GM12878 (cell line): ENCODE measurements at places on chromosomes 6 and 20.
A peak's percentile ranks its signal among the peaks of the same experiment; 100 is the strongest.

DNA sequence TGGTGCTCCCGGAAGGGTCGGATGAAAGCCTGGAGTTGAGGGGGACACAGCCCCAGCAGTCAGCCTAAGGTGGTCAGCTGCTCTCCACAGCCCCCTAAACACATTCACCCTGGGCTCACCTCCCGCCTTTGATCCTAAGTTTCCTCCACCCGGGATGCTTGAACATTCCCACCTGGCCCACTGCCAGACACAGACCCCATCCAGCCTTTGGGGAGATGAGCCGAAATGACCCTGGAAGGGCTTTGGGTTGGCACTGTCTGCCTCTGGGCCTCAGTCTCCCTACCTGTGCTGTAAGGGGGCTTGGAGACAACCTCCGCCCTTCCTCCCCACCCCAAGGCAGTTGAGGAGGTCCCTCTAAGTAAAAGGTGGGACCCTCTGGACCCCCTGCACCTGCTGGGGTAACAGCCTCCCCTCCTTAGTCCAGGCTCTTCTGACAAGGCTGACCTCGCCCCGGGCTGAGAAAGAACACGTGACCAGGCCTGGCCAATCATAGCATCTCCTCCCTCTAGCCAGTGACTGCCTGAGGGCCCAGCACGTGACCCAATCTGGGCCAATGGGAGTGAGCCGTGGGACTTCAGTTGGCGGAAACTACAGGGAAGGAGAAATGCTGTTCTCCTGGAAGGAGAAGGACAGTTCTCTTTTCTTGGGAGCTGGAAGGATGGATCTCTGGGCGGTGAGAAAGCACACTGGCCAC lies 16.9 kb upstream of the UBE2V1 start:
- no peak for DNase-seq

GRCh38 chr6:14658030-14658429 lies 540.5 kb downstream of the CD83 start:
- no peak for DNase-seq

GRCh38 chr6:106490030-106490429 lies 129.5 kb downstream of the CRYBG1 start:
- DNase-seq, result no peak

GRCh38 chr6:75935473-75935793 lies 137.0 kb downstream of the IMPG1 start:
- DNase-seq, result no peak

DNA sequence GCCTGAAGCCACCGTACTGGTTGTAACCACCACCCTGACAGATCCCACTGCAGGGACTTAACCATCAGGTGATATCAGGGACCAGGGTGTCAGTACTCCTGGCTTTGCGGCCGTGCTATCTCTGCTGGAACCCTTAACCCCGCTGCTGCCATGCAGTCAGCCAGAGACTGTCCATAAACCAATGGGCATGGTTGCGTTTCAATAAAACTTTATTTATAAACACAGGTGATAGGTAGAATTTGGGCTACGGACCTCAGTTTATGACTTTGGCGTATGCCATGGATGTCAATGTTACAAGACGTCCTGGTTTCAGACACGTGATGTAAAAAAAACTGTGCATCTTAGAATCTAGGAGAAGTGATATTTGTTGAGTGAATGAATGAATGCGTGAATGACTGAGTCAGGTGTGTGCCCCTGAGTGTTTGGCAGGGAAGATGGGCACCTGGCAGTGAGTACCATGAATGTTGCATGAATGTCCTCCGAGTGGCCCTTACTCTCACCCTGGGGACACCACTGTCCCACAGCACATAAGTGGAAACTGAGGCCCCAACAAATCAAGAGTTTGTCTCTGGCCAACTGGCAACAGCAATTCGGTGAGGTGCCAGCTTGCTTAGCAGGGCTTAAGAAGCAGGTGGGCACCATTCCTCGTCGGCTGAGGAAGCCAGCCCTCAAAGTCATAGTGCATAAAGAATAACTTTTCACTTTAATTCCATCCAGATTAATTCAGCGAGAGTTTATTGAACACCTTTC lies 64.0 kb upstream of the APCDD1L start:
- DNase-seq, result no peak

- DNase-seq, result no peak
Observed at GRCh38 chr20:15278041-15278440, 940.6 kb upstream of the FLRT3 start.

DNA sequence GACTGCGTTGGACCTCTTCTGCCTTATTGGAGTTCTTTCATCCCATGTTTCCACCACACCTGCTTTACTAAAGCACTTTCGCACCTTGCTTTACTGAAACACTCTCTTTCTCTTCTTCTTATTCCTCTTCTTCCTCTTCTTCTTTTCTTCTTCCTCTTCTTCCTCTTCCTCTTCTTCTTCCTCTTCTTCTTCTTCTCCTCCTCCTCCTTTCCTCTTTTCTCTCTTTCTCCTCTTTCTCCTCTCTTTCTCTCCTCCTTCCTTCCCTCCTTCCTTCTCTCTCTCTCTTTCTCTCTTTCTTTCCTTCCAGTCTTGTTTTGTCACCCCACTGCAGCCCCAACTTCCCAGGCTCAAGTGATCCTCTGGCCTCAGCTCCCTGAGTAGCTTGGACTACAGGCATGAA lies 4.0 kb upstream of the RIPPLY2 start:
- DNase-seq, result no peak

DNA sequence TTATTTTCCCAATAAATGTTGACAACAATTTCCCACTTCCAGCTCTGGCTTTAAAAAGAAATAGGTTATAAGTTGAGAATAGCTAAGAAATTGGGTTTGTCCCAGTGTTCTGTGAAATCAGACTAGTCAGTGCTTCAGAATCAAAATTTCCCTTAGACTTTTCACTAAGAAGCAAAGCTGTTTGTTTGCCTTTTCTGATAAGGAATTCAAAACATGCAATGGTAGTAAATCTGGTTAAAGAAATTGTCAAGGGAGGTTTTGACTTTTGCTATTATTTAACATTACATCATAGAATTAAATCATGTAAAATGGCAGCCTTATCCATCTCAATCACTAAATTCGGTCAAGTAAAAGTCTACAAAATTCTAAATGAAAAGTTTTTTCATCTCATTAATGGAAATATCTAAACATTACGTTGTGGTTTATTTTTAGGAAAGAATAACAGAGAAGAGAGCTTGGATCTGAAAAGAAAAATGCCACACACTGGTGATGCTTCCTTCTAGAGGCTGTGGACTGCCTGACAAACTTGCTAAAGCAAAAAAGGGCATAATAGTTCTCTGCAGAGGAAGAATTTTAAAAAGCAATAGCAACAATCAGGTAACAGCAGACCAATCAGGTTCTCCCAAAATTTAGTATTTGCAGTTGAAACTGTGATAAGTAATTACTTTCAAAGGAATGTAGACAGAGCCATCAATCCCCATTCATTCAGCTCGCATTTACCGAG lies 36.4 kb downstream of the PLAGL1 start:
- no peak for DNase-seq

GRCh38 chr6:129138739-129139405 lies 255.9 kb downstream of the LAMA2 start:
- no peak for DNase-seq

GRCh38 chr6:42086046-42087035 lies 36.0 kb downstream of the TAF8 start:
- DNase-seq, result no peak

GRCh38 chr6:168118935-168119334 lies 39.9 kb upstream of the FRMD1 start:
- DNase-seq, result no peak

DNA sequence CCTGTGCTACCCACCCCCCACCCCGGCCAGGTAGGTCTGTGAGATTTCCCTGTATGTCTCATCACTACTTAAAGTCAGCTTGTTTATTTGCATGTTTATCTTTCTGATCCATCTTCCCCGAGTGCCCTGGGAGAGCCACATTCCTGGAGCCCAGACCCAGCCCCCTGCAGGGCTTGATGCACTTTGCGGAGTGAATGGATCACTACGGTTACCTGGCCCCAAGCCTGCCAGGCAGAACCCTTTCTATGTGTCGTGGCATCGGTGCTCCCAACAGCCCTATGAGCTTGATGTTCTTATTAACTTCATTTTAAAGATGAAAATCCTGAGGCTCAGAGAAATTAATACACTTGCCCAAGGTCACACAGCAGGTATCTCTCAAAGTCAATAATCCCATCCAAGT lies 13.6 kb upstream of the SLCO4A1 start:
- no peak for DNase-seq

- no peak for DNase-seq
Observed at GRCh38 chr6:45655745-45656476, 278.2 kb upstream of the SUPT3H start.

GRCh38 chr6:133749427-133749826 lies 139.5 kb upstream of the TCF21 start:
- DNase-seq, result no peak

DNA sequence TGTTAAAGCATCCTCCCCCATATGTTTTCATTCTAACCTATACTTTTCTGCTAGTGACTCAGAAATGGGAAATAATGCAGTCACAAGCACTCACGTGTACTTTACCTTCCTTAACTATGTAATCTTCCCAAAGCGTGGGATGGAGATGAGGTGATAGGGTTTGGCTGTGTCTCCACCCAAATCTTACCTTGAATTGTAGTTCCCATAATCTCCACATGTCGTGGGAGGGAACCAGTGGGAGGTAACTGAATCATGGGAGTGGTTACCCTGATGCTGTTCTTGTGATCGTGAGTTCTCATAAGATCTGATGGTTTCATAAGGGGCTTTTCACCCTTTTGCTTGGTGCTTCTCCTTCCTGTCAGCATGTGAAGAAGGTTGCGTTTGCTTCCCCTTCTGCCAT lies 35.4 kb downstream of the AGPAT4 start:
- no peak for DNase-seq

GRCh38 chr6:69289689-69290495 lies 506.9 kb downstream of the LMBRD1 start:
- DNase-seq, result no peak

GRCh38 chr20:39792334-39792733 lies 830.2 kb downstream of the DHX35 start:
- no peak for DNase-seq

DNA sequence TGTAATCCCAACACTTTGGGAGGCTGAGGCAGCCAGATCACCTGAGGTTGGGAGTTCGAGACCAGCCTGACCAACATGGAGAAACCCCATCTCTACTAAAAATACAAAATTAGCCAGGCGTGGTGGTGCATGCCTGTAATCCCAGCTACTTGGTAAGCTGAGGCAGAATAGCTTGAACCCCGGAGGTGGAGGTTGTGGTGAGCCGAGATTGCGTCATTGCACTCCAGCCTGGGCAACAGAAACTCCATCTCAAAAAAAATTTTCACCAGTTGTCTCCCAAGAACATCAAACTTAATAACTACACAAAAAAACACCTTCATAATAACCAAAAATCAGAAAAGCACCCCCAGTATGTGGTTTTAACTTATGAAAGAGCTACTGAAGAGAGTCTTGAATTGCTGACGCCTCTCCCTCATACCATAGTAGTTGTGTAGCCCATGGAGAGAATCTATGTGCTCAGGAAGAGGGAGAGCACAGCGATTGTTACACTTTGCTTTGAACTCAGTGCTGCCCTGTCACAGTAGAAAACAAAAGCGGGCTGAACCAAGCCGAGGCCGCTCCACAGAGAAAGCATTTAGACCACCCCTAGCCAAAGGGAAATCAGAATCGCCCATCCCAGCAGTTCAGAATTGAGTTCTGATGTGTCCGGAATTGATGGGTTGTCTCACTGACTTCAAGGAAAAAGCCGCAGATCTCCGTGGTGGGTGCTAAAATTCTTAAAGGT lies 42.0 kb upstream of the GMPR start:
- no peak for DNase-seq

- no peak for DNase-seq
Observed at GRCh38 chr6:144395014-144395413, 109.9 kb downstream of the UTRN start.

DNA sequence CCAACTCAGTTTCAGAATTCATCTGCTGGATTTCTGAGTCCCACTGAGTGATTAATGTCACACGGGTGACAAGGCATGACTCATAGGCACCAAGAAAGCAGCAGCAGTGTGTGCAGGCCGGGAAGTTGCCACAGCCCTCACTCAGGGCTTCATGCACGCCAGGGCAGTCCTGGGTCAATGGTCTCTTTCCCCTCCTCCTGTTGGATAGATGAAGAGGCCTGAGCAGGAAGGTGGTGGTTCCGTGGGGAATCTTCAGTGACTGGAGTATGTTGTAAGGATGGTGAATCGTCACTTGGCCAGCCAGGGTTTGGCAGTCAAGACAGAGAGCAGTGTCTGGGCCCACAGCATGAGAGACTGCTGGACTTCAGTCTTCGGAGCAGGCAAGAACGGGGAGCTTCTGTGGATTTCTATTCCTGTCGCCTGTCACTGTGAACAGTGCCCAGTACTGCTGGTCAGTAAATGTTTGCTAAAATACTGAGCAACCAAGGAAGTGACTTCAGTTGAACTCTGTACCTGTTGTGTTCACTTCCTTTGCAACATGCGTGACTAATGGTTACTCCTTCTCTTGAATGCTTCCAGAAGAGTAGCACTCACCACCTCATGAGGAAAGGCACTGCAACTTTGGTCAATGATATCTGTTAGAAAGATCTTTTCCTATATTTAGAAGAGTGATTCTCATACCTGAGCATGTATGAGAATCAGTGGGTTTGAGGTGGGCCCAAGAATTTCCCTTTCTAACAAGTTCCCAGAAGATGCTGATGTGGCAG lies 62.0 kb upstream of the CD93 start:
- DNase-seq, result peak; percentile 74

GRCh38 chr20:49179368-49180277 lies 8.5 kb downstream of the STAU1 start:
- DNase-seq, result no peak

- DNase-seq, result no peak
Observed at GRCh38 chr6:146851837-146852236, 253.1 kb downstream of the ADGB start.

DNA sequence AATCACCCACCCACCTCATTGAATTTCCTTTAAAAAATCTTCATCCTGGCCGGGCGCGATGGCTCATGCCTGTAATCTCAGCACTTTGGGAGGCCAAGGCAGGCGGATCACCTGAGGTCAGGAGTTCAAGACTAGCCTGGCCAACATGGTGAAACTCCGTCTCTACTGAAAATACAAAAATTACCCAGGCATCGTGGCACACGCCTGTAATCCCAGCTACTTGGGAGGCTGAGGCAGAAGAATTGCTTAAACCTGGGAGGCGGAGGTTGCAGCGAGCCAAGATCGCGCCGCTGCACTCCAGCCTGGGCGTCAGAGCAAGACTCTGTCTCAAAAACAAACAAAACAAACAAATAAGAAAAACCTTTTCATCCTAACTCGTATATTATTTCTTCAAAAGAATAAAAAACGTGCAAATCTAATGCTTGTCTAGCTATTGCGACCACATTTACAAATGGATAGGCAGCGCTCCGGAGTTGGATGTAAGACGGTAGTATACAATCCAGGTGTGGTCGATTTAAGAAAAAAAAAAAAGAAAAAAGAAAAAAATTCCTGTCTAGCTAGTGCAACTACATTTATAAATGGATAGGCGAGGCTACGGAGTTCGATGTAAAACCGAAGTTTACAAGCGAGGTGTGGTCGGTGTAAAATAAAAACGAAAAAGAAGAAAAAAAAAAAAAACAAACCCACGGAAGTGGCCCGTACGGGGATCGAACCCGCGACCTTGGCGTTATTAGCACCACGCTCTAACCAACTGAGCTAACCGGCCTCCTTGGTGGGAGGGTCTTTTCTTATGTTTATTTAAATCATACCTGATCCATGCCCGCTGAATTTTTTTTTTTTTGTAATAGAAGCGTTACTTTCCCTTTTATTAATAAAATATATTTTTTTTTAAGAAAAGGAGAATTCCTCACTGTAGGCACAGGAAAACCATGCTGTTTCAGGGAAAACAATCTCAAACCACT lies 70.7 kb upstream of the PRSS16 start:
- DNase-seq, result peak; percentile 47

GRCh38 chr6:157984686-157985225 lies 3.1 kb downstream of the SYNJ2 start:
- no peak for DNase-seq
